Activated CD8-positive, alpha-beta memory T cell treated with anti-CD3 and anti-CD28 coated beads for 24 hours (primary cell): ENCODE measurements at places on chromosomes 1 and 21.
A peak's percentile ranks its signal among the peaks of the same experiment; 100 is the strongest.

GRCh38 chr1:47696404-47696736 lies 258.5 kb downstream of the FOXD2 start:
- no peak for DNase-seq

DNA sequence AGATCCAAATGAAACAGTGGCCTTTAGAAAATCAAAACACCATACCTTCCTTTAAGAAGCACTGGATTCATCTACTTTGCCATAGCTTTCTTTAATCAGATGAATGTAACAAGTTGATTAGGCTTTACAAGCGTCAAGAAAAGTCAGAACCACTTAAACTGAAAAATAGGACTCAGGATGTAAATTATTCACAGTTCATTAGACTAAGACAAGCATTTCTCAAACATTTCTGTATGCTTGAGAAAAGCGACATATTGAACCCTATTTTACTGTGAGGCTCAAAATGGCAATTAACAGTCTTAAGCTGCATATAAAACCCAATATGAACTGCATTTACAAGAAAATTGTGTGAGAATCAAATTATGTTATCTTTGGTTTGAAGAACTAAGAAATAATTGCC lies 256.7 kb upstream of the SNX7 start:
- no peak for DNase-seq

DNA sequence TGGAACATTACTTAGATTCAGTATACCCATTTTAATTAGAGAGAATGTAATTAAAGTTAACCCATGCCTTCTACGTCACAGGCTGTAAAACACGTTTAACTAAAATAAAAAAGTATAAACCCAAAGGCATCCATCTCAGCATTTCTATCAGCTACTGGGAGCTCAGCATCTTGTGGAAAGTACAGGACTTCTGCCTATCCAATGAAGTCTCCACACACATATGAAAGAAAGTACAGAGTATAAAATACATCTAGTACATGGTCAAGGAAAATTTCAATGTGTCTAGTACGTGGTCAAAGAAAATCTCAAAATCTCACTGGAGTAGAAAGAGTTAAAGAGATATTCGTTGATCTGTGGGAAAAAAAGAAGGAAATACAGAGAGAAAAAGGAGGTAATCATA lies 141.4 kb upstream of the ZNHIT6 start:
- DNase-seq: no peak

- DNase-seq: no peak
Observed at GRCh38 chr1:113511269-113511668, 121.0 kb downstream of the MAGI3 start.

- no peak for DNase-seq
Observed at GRCh38 chr1:230708631-230709580, 5.0 kb downstream of the AGT start.

GRCh38 chr1:94579876-94580294 lies 38.3 kb upstream of the F3 start:
- DNase-seq: no peak

DNA sequence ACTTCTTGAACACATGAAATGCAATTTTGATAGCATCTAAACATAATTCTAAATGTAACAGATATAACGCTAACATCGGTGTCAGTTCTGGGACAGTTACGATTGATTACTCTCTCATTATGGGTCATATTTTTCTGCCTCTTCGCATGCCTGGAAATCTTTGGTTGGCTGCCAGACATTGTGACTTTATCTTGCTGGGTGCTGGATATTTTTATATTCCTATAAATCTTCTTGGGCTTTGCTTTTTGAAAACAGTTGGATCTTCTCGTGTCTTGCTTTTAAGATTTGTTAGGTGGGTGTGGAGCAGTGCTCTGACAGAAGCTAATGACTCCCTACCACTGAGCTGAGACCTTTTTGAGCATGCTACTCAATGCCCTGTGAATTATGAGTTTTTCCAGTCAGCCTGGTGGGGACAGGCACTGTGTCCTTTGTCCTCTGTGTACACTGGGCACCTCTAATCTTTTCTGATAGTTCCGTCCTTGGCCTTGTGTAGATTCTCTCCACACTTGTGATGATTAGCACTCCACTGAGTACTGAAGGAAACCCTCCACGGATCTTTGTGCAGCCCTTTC lies 28.0 kb upstream of the EDARADD start:
- no peak for DNase-seq

GRCh38 chr1:235648407-235648907 lies 1.1 kb downstream of the GNG4 start:
- peak; percentile 59 for DNase-seq

- DNase-seq: no peak
Observed at GRCh38 chr1:235767795-235768194, 98.9 kb downstream of the LYST start.

- DNase-seq: no peak
Observed at GRCh38 chr1:147072482-147073432, 99.5 kb downstream of the PRKAB2 start.

GRCh38 chr21:40923407-40923806 lies 76.4 kb upstream of the DSCAM start:
- no peak for DNase-seq

- no peak for DNase-seq
Observed at GRCh38 chr1:3779265-3779911, 6.8 kb downstream of the SMIM1 start.

GRCh38 chr21:42837421-42838211 lies 41.7 kb downstream of the WDR4 start:
- peak; percentile 55 for DNase-seq

- DNase-seq: peak; percentile 52
Observed at GRCh38 chr1:201173736-201174135, 16.9 kb upstream of the IGFN1 start.

DNA sequence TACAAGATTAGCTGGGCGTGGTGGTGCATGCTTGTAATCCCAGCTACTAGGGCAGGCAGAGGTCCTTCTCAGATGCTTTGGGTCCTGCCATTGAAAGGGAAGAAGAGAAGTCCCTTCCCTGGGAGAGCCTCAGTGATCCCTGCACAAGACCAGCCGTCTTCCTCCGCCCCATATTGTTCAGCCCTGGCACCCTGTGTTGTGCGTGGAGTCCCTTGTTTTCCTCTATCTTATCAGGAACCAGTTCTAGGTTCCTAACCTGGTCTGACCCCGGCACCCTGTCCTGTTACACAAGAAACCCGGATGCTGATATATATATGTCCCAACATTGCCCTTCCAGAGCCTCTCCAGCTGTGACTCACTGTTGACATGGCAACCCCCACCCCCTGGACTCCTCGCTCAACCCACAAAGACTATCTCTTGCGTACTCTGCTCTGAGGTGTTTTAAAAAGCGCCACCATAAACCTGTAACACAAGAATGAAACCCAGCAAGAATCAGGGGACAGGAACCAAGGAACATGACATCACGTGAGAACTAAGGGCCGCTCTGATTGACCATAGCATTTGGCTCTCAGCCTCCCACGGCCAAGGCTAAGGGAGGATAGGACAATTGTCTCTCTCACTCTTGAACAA lies 4.8 kb downstream of the MX2 start:
- DNase-seq: peak; percentile 52

- no peak for DNase-seq
Observed at GRCh38 chr1:15004396-15004795, 149.2 kb upstream of the TMEM51 start.

DNA sequence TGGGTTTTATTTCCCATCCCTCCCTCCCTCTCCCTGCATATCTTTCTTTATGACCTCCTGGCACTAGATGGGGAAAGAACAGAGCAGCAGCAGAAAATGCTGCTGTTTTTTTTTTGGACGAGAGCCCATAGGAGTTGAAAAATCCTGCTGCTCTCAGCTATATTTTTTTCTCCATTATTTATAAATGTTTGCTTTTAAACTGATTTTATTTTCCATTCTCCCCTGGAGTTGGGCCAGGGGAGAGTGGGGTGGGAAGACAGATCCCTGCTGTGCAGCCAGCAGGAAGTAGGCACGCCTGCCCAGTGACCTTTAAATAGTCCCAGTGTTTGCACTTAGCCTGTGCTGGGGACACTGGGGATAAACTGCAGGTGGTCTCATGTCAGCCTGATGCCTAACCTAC lies 17.4 kb downstream of the SFT2D2 start:
- no peak for DNase-seq

DNA sequence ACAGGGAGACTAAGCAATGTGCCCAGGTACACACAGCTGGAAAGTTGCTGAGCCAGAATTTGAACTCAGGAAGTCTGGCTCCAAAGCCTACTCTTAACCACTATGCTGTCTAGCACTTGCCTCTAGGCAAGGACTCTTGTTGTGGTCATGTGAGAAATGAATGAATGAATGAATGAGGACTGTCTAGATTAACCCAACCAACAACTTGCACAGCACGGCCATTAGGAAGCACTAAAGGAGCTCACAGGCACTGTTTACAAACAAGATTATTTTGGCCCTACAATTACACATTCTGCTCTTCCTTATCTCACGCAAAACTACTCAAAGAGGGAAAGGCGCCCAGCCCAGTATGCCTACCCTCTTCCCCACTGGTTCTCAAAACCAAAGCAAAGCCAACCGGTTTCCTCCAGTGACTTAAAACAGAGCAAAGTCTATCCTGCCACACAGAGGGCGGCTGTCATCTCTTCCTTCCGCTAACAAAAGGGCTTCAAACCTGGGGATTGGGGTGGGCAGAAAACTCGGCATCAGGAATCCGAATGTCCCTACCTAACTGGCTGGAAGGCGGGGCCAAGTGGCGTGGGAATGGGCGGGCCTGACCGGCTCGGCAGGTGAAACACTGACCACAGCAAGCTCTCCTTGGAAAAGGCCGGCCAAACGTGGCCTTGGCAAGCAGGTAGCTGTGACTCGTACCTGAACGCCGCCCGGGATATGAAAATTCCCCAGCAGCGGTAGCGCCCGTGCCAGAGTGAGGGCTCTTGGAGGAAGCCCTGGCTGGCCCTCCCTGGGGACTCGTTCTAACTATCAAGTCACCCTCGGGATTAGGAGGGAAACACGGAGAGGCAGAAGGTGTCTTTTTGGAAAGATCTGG lies 948 bp downstream of the STK40 start:
- peak; percentile 68 for DNase-seq

- DNase-seq: no peak
Observed at GRCh38 chr1:224819861-224820260, 109.6 kb upstream of the DNAH14 start.

DNA sequence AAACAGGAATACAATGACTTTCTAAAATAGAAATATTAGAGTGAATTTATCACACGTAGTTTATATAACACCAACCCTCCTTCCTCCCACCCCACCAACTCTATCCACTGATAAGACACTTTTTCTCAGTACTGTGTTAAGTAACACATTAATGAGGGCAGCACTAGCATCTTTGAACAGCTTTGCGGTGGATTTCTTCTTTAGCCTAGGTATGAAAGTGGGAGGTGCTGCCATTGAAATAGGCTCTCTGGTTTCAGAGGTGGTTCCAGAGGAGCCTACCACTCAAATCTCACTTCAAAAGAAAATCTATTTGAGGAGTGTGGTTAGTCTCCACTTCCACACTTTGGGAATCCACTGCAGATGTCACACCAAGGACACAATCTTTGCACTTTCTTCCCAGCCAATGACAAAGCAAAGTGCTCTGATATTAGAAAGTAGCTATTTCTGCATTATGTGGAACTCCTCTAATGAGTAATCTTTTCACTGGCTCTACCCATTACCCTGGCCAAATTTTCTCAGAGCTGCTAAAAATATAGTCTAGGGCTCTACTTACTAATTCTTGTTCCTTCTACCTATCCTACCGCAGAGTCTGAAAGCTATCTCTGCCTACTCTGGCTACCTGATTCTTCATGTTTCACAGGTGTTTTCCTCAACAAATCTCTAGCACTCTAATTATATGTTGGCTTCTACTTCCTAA lies 1667.8 kb downstream of the MRPL39 start:
- DNase-seq: no peak

GRCh38 chr1:162561616-162562469 lies at the start of gene UAP1:
UAP1 (plus strand) TSS chr1:162561722; CDS start chr1:162566069, 4,347 bp downstream.
- DNase-seq: no peak

DNA sequence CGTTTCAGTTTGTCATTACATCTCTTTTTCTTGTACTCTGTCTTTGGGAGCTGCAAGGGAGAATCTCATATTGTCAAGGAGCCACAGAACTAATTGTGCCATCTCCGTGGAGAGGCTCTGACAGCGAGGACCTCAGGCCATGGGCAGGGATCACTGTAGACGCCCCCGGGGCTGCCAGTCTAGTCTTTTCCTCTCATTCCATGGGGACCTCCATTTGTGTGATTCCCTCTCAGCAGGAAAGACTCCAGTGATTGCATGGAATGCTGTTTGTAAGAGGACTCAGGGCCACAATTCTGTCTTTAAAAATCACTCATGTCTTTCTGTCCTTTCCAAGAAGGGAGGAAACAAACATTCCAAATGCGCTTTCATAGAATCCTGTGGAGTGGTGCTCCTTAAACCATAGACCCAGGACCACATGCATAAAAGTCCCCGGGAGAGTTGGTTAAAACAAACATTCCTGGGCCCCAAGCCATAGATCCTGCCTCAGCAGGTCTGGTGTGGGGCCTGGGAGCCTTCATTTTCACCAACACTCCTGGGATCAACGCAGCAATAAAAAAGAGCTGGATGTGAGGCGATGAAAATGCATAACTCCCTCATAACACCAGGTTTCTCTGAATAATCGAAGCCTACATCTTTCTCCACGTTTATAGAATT lies 104.5 kb downstream of the ZP4 start:
- DNase-seq: no peak

DNA sequence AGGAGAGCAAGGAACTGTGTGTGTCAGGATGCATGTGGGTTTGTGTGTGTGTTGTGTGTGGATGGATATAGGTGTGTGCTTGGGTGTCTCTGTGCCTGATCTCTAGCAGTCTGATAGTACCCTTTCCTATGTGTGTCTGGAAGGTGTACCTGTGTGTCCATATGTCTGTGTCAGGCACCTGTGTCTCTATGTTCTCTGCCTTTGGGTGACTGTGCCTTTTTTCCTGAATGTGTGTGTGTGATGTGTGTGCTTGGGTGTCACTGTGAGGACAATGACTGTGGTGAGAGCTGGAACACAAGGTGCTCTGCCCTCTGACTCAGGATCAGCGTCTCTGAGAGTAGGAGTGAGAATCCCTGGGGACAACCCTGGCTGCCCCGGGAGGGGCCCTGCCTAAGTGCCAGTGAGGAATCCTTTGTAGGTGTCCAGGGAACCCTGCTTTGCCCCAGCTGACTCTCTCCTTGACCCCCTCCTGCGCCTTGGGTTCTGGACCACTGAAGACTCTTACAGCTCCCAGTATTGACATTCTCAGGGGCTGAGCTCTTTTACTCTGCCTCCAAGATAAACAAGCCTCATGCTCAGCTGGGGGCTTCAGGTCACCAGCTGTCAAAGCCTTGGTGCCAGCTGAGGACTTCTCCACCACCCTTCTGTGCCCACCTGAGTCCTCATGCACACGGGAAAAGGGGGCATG lies 735 bp upstream of the EFNA3 start:
- no peak for DNase-seq

GRCh38 chr1:211521102-211521815 lies 29.3 kb upstream of the RD3 start:
- DNase-seq: no peak

GRCh38 chr1:36160949-36161485 lies 5.1 kb downstream of the MAP7D1 start:
- peak; percentile 84 for DNase-seq

GRCh38 chr1:198297281-198297680 lies 140.5 kb downstream of the NEK7 start:
- no peak for DNase-seq
